ENCODE measurements at places on chromosomes 5 and 9.

DNA sequence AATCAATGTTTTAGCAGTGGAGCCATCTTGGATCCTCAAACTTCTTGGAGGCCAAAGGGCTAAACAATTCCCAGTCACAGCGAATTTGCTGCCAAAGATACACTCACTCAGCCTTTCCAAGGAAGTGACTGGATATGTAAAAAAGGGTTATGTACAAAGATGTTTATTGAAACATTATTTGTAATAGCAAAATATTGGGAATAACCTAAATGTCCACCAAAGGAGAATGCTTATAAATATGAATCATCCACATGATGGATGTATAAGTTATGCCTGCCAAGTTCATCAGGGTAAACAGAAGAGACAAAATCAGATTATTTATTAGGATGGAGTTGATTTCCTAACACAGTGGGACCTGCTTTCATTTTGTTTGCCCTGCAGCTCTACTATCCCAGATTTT is 145.2 kb upstream of the ABCA1 start:
- no peak for DNase-seq

DNA sequence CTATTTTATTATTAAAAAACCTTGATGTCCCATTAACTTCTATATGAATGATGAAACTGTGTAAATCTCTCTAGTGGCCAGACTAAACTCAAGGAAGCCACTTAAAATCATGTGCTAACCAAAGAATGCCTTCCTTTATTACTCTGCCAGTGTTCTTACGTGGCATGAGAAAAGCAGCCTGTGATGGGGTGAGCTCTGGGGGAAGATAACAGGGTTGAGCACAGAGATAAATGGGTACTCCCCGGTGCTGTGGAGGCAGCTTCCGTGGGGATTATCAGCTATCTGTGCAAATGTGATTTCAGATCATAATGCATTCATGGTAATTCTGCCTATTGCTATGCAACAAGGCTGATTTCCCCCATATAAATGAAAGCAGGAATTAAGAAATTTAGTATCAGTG is 181.3 kb downstream of the CAVIN4 start:
- DNase-seq = no peak

GRCh38 chr9:124239249-124240073 is 18.3 kb upstream of the NEK6 start:
- no peak for DNase-seq

DNA sequence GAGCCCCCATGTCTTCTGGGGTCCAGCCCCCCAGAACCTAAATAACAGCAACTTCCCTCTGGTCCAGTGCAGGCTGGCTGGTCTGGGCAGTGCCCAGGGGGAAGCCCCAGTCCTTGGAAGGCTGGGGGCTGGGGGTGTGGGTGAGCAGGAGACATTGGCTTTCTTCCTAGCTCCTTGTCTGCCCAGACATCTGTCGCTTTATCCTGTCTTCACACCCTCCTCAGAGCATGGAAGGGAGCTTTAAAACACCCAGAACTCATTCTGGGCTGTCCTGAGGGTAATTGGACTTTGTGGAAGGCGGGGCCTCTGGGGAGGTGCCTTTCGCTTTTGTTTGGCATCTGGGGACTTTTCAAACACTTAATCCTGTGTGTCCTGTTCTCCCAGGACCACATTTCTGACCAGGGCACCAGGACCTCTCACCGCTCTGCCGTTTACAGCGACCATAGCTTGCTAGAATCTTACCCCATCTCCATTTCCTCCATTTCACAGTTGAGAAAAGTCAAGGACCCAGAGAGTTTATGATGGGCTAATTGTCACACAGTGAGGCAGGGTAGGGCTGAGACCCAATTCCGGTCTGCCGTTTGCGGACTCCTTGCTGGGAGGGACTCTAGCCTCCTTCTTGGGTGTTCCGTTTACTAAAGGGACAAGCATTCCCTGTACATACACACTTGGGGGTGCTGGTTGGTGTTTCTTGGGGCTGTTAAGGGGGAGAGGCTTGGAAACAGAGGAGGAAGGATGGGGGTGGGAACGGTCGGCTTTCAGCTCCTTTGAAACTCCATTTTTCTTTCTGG is 1.1 kb downstream of the GSN start:
- DNase-seq = no peak

DNA sequence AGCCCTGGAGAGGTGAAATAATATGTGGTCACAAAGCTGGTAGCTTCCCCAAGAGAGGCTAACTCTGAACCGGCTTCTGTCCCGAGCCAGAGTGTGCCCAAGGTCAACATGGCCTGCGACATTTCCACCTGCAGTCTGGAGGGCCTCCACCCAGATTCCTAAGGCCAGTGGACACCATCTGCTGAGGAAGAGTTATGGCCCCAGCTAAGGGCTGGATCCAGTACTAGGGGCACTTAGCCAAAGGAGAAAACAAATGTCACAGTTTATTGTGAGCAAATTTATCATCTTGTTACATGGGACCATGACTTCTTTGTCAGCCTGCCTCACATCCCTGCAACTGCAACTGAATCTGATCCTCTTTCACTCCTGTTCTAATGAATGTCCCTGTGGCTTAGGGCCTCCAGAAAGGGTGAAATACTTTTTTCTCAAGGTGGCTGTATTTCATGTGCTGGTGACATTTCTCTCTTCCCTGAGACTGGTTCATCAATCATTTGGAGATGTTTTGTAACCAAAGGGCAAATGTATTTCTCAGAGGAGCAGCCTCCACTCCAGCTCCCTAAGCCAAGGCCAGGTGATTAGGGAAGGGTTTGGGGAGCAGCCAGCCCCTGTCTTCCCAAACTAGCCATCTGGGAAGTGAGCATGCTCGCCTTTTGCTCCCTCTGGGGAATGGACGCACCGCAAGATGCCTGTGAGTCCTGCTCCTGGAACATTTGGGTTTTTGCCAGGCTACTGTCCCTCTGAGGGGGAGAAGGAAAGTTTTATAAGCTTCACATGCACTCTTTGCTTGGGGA is 148.3 kb downstream of the CMYA5 start:
- DNase-seq = no peak

DNA sequence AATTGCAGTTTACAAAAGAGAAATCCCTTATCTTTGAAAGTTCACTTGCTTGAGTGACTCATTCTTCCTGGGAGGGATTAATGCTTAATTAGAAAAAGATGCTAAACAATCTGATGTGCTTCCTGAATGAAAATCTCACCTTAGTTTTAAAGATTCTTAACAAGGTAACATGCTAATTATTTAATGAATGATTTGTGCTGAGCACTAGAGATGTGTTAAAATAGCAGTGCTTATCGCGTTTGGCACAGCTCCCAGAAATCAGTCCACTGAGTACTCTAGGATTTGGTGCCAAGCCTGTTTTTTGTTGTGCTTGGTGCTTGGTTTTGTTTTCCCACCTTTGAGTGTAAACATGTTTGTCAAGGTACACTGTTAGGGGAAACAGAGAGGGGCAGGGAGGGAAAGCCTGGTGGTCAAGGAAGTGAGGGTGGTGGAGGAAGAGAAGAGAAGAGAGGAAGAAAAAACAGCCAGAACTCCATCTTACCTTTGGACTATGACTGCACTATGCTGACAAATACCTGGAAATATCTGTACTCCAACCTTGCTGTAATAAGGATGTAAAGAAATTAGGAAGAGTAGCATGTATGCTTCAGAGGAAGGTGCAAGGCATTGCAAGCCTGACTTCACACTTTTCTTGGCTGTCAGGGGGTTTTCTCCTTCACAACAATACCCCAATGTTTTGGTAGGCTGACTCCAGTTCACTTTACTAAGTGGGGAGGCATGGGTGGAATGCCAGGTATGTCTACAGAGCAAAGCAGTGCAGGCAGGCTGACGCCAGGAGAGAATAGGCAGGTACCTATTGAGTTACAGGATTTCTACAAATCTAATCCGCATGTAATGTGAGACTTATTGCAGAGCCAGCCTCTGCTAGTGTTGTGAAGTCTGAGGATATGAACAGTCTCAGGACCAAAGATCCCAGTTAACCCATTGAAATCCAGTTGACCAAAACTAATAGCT is 157.2 kb upstream of the ISL1 start:
- peak; percentile 0 for DNase-seq

- DNase-seq = peak; percentile 26
These were observed 195.7 kb downstream of the NR3C1 start for GRCh38 chr5:143207563-143208364.

GRCh38 chr5:20494706-20495105 is 506.7 kb upstream of the CDH18 start:
- no peak for DNase-seq

DNA sequence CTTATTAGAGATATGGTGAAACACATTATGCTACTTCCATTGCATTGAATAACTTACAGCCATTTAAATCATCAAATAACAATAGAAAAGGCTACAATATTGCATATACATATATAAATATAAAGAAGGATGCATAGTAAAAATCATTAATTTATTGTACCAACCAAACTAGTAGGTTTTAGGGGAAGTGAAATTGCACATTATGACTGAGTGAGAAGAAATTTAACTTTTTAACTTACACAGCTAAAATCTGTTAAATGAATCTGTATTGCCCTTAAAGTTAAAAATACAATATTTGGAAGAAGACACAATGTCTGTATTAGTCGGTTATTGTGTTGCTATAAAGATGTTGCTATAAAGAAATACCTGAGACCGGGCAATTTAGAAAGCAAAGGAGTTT is 2073.7 kb upstream of the ACO1 start:
- no peak for DNase-seq

- no peak for DNase-seq
These were observed 183.9 kb upstream of the ZNF618 start for GRCh38 chr9:113692256-113692655.

DNA sequence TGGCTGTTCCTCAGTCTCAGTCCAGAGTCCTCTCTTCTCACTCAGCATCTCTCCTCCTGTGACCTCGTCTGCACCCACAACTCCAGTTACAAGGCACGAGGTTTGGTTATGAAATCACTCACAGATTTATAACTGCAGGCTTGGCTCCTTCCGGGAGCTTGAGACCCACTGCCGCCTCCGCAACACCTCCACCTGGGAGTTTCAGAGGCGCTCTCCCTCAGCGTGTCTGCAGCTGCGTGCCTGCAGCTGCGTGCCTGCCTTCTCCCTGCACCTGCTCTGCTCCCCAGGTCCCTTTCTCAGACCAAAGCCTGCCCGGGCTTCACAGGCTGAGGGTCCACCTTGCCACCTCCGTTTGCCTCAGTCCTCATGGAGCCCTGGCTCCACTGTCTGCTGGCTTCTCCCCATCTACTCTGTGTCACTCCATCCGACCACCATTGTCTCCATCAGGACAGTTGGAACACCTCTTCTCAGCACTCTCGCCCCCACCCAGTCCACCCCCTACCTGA is 51.5 kb downstream of the HRH2 start:
- DNase-seq = no peak

DNA sequence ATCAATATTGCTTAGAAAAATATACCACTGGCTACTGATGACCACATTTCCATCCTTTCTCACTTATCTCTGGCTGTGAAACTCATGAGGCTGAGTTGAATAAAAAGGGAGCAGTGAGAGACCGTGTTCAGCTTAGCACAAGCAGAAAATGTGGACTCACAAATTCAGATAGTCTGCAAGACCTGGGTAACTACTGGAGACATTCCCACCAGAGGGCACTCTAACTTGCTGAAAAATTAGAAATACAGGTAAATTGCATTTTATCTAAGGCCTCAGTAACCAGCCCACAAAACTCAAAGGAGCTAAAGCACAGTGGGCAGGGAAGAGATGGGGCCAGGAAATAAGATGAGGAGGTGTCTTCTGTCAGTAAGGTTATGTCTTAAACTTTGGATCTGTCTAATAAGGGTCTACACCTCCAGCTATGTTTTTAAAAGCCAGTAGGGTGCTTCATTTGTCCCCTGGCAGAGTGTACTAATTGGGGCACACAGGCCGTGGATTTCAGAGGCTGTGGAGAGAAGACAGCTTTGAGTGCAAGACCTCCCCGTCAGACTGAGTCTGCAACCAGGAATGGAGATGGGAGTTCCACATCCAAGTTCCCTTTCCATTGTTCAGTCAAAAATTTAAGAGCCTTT is 8.7 kb upstream of the NDUFB6 start:
- DNase-seq = peak; percentile 88

GRCh38 chr9:91714020-91714806 is 235.8 kb downstream of the ROR2 start:
- DNase-seq = peak; percentile 84

DNA sequence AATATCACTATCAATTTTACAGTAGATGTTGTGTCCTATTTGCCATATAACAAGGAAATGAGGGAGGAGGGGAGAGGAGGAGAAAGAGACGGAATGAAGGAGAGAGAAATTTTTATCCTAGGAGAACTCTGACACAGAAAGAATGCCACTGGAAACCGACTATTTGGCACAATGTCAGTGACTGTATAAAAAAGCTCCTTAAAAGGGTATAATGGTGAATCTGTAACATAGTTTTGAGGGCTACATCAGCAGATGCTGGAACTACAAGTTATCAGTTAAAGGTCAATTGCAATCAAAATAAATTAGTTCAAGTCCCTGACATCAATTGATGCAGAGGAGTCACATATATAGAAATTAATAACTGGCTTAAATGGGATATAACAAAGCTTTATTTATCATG is 5.7 kb downstream of the EDIL3 start:
- peak; percentile 85 for DNase-seq

DNA sequence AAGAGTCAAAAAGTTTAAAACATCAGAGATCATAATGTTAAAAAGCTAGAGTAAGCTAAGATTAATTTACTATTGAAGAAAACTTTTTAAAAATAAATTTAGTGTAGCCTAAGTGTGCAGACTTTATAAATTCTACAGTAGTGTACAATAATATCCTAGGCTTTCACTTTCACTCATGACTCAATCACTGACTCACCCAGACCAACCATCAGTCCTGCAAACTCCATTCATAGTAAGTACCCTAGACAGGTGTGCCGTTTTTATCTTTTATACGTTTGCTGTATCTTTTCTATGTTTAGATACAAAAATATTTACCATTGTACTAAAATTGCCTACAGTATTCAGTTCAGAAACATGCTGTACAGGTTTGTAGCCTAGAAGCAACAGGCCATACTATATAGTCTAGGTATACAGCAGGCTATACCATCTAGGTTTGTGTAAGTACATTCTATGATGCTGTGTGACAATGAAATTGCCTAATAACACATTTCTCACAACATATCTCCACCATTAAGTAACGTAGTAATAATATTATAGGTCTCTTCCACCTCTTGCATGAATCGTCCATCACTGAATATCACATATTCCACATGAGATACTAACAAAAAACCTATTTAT is 59.2 kb downstream of the MEGF9 start:
- peak; percentile 46 for DNase-seq

GRCh38 chr5:52811067-52811749 is 23.5 kb downstream of the ITGA1 start:
- DNase-seq = peak; percentile 66

- DNase-seq = peak; percentile 32
These were observed 180.2 kb upstream of the EGFLAM start for GRCh38 chr5:38078161-38078560.

DNA sequence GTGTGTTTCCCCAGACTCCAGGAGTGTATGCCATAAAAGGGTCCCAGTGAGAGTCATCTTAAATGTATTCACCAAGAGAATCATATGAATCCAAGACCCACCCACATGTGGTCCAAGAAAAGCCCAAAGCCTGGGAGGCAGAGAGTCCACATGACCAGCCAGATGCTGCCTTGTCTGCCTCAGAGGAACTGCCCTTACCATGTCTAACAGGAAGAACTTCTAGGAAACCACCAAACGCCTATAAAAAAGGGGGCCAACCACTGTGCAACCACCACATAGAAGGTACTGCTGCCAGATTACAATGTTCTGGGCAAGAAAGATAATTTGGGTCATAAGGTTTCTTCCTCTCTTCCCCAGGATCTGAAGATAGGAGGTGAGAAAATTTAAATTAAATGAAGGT is 129.8 kb upstream of the SLC24A2 start:
- no peak for DNase-seq
